ENCODE measurements at places on chromosomes 2 and 18.

GRCh38 chr2:128813352-128814034 lies 494.8 kb upstream of the HS6ST1 start:
- DNase-seq, result peak; percentile 48

DNA sequence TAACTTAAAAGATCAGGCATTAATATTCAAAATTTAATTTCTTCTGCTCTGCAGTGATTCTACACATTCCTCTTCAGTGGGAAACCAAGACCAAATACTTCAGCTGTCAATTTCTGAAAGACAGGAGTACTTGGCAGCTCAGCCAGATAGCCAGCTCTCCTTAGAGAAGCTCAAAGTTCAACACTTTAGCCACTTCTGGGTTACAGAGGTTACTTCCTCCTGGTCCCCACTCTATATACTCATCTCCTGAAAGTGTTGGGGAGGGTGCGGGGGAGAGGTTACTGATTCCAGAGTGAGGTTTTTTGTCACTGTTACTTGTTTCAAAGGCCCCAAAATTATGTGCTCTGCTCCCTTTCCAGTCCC lies 4.1 kb downstream of the CYTIP start:
- no peak for DNase-seq

DNA sequence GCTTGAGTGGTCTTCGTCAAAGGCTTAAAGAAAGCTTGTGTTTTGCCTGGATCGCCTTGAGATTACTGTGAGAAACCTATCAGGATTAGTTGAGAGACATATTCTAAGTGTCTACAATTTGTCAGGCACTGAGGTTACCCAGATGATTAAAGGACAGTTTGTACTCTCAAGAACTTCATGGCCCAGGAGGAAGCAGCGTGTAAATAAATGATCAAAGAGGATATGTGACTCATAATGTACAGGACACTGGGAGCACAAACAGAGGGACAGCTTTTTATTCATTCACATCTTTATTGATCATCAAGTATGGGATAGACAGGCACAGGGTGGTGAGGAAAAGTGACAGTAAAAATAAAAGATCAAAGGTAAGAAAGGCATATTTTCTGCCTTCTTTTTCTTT lies 152.6 kb upstream of the FSHR start:
- DNase-seq, result no peak

DNA sequence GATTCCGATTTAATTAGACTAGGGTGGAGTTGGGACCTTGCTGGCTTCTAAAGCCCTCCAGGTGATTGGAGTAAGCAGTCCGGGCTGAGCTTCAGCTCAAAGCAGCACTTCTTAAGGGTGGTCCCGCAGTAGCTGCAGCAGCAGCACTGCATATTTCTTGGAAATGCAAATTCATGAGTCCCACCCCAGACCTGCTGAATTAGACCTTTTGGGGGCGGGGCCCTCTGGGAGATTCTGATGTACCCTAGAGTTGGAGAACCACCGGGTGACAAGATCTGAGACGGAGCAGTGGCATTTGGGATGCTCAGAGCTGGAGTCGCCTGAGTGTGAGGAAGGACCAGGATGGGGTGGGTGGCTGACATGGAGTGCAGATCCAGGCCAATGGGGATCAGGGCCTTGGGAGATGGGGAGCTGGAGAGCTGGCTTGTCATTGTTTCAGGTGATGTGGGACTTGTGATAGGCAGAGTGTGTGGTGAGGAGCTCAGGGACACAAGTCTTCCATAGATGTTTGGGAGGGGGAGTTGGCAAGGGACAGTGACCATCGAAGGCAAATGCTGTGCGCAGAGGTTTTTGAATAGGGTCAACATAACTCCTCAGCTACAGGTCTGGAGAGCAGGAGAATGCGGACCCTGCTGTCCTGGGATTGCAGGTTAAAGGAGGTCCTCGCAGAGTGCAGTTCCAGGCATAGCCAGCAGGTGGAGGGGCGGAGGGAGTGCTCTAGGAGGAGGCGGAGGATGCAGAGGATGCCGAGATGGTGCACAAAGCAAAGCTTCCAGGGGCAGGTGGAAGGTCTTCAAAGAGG lies 130.9 kb upstream of the RAB12 start:
- peak; percentile 77 for DNase-seq

Measured in SK-N-SH (cell line).